LNCaP clone FGC (cell line): ENCODE measurements at places on chromosomes 12 and 14.

- DNase-seq, result no peak
These were observed 89.7 kb upstream of the ETV6 start for GRCh38 chr12:11559626-11560340.

DNA sequence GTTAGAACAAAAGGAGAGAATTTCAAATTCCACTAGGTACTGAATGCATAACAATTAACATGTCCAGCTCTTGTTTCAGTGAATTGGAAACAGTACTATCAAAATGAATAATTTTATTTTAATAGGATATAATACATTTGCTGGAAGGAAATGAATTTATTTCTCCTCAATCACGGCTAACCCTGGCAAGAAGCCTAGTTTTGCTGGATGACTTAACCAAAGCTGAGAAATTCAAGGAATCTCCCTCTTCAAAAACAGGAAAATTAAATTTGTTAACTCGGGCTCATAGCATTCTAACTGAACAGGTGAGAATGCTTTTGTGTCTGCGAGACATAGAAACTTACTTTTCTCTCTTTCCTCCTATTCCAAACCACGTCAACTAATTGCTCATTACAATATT is 163.5 kb upstream of the NEDD1 start:
- DNase-seq, result no peak

DNA sequence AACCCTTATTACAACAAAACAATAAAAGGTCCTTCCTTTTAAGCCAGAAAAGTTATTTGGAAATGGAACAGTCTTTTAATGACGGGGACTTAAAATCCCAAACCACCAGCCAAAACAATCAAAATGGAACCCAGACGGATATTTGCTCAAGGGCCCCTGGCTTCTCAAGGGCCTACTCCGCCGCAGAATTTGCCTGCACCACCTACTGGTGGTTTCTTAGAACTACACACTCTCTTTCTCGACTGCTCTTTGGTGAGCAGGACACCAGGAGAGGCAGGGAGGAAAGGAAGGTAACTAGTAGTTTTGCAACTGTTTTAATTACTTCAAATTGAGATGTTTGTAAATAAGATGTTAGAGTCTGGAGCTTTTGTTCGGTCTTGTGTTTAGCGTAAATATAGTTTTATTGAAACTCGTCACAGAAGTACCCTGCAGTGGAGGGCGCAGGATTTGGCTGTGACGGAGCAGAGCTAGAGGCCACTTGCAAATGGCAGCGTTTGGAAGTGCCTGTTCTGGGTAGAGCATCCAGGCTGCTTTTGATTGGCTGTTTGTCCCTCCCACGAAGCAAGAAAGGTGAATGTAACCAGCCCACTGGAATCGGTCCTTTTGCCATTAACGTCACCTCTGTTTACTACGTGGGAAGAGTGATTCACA is 238.5 kb downstream of the CACNA1C start:
- peak; percentile 33 for DNase-seq

DNA sequence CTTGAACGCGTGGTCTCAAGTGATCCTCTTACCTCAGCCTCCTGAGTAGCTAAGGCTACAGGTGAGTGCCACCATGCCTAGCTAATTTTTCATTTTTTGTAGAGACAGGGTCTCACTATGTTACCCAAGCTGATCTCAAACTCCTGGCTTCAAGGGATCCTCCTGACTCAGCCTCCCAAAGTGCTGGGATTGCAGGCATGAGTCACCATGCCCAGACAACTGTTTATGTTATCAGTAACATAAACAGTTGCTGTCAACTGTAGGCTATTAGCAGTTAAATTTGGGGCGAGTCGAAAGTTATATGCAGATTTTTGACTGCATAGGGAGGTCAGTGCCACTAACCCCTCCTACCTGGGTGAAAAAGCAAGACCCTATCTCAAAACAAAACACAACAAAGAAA is 26.2 kb upstream of the LRRK2 start:
- DNase-seq, result no peak

DNA sequence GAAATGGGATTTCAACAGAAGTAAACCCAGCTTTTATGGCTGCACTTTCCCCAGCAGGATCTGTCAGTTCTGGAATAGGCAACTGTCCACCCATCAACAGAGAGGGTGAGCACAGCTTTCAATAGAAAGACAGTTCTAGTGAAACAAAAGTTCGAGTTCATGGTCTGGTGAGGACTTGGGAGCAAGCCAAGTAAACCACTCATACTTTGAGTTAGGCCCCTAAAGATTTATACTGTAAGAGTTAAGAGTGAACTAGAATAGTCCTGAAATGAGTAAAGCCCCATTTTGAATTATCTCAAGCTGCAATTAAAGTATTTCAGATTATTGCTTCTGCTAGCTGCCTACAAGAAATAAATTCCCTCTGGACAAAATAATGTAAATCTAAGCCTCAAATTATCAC is 82.6 kb downstream of the METTL25 start:
- no peak for DNase-seq

DNA sequence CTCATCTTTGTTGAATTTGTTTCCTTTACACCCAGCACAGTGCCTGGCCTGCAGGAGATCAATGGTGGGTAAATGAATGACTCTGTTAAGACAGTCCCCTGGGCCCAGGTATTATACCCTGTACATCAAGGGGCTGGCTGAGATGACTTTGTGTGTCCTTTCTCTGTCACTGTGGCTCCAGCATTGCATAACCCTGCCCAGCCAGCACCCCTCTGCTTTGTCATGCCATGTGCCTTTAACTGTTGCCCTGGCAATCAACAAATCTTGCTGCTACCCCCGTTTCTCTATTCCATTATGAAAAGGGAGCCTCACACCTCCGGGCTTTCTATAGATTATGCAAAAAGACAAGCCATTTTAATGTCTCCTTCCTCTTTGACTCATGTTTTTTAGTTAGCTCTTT is 7.6 kb upstream of the FLVCR2 start:
- no peak for DNase-seq

DNA sequence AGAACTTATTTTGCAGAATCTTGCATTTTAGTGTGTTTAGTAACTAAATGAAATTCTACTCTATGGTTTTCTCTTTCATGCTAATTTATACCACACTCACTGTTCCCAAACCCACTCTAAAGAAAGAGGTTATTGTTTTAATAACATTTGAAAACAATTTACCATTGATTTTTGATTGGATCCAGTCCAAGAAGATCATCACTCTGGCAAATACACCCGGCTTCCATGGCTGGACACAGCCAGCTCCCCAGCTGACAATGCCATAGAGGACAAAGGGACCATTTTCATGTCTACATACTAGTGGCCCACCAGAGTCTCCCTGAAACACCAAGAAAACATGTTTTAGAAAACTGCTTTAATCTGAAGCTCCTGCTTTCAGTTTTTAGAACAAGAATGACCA is 42.4 kb downstream of the OVCH1 start:
- no peak for DNase-seq

DNA sequence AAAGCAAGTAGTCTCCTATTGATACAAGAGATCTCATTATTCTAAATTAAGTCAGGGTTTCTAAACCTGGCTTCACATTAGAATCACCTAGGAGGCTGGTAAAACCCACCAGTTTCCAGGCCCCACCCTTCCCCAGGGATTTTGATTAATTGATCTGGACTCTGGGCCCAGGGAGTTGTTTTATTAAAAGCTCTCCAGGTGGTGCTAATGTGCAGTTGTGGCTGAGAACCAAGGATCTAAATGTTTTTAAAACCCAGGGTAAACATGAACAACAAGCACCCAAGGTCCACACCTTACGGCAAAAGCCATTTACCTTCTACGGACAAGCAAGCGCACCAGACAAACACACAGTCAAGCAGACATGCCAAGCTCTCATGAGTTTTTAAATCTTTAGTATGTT is 73.9 kb downstream of the SLC2A13 start:
- peak; percentile 44 for DNase-seq

DNA sequence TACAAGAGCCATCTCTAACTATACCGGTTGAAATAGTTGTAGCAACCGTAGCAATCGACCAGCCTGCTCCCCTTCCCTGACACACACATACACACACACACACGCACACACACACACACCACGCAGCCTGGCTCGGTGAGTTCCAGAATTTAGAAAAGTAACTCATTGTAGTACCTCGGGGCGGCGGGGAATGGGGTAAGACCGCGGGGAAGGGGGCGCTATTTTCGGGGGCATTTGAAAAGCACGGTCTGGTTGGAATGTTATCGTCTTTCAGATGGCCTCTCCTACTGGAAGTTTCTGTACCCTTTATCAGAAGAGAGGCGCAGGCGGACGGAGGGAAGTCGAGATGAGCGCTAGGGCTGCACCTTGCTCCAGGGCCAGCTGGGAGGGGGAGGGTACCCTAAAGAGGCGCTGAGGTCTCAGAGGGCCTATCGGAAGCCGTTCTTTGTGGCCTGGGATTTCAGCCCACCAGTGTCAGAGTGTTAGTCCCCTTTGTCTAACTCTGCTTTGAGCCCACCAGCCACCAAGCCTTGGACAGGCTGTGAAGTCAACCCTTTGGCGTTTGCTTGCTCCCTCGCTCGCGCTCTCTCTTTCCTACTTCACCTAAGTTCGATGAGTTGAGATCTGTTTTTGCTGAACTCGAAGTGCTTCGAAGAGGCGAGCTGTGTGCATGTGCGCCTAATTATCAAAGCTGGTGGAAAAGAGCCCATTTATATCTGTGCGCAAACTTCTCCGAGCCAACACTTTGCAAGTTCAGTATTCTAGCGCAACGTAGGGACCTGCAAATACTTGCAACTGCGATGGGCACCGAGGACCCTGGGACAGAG is 837 bp downstream of the COL2A1 start:
- no peak for DNase-seq

DNA sequence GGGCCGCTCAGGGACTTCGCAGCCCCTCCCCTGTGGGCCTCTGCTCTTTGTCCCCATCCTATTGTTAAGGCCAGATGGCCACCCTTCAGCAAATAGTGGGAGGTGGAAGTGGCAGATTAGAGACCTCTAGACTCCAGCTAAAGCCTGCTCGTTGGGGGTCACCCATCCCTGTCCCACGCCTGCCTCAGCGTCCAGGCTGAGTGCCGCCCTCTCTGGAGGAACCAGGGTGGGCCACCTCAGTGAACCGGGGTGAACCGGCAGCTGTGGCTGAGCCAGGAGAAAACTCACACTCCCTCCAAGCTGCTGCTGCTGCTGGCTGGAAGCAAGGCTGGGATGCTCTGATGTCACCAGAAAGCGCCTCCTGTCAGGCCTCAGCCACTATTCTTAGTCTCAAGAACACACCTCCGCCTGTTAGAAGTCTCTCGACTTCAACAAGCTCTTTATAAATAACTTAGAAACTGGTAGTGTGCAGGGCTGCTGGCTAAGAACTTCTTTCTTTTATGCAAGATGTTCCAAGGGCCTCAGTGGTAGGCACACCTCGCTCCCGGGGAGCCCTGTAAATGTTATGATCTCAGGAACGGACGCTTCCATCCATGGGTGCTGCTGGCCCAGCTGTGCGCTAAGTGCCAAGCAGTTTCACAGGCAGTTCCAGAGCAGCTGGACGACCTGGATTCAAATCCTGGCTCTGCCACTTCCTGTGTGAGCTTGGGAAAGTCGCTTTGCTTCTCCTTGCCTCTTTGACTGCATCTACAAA is 19.8 kb upstream of the TESC start:
- no peak for DNase-seq

DNA sequence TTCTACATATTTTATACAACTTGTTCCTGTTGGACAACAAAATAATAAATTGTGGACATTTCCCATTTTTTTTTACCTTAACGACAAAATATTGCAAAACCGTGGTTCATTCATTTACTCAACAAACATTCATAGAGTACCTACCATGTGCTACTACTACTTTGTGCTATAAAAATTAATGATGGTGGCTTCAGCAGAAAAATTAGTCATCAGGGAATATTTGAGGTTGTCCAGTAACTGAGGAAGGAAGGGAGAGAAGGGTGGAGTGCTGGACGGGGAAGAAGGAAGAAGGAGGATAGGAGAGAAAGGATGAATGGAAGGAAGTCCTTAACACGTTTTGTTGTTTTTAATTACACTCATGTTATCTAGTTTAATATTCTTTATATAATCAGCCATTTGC is 53.7 kb downstream of the PPFIBP1 start:
- no peak for DNase-seq

DNA sequence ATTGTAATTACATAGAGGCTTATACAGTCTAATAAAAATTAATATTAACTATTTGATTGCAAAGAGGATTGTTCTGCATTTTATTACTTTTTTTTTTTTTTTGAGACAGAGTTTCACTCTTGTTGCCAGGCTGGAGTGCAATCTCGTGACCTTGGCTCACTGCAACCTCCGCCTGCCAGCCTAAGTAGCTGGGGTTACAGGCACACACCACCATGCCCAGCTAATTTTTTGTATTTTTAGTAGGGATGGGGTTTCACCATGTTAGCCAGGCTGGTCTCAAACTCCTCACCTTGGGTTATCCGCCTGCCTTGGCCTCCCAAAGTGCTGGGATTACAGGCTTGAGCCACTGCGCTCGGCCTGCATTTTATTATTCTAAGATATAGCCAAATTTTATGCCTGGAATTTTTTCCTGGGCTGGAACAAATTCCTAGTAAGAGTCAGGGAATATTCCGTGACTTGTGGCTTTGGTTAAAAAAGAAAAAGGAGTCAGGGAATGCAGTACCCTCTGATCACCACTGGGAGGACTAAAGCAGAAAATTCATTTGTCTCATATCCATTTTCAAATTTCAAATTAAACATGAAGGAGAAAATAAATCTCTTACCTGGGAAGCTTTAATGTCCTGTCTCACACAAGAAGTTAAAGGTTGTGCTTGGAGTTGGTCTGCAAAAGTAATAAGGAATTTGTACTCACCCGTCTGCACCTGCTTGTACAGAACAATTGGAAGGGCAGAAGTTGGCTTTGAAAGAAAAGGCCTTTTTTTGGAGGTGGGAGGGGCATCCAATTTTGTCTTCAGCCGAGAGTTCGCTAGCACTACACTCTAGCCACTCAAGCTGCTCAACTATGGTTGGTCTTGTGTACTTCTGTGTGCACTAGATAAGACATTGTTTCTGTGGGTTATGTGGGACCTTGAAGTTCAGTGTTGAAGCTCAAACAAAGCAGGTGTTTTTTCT is 8.7 kb downstream of the MARK3 start:
- no peak for DNase-seq

DNA sequence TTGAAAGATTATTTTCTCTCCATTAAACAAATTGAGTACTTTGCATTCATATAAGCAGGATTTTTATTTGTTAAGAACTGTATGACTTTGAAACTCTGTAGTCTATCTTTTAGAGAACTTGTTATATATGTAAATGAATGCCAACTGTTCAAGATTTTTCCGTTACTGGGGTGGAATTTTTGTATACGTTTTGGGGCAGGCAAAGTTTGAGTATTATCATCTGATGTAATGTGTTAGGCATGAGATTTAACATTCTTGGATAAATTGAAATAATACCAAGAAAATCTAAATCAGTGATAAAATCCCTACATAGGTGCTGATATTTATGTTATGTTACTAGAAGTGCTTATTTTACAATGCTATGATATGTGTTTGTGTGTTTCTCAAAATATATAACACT is 8.4 kb downstream of the CNOT2 start:
- DNase-seq, result no peak

- DNase-seq, result no peak
These were observed 18.9 kb downstream of the C2CD5 start for GRCh38 chr12:22525426-22525825.

GRCh38 chr14:72737560-72737943 is 156.3 kb downstream of the DPF3 start:
- DNase-seq, result no peak
